Fibroblast of the aortic adventitia (primary cell): ENCODE measurements at places on chromosomes 13 and 19. TPM values are rescaled to one million over a fixed set of nuclear protein-coding genes. Genes with fewer than 3 reads are reported as not detected.

The GJB2 gene
- total RNA-seq, result 0.18 TPM in 1 of 2 replicates, not detected in the other

The PTH2 gene
- total RNA-seq, result not detected in 2 replicates

The PTPRH gene
- 6.5 and 7.8 TPM in 2 replicates for total RNA-seq

The ZNF534 gene
- not detected in 2 replicates for total RNA-seq

The ZSCAN4 gene
- not detected in 2 replicates for total RNA-seq

The MAP4K1 gene
- 0.57 TPM in 1 of 2 replicates, not detected in the other for total RNA-seq

The CDC42EP5 gene
- 7.9 and 48.8 TPM in 2 replicates for total RNA-seq

The NCR1 gene
- total RNA-seq, result not detected in 2 replicates

The FGF21 gene
- not detected in 2 replicates for total RNA-seq

The CBY2 gene
- total RNA-seq, result not detected in 2 replicates
